ENCODE measurements at places on chromosomes 13 and 19.
A peak's percentile ranks its signal among the peaks of the same experiment; 100 is the strongest.

- DNase-seq, result peak; percentile 50
Measured at GRCh38 chr13:94708031-94708859, 4.1 kb downstream of the SOX21 start.

- no peak for DNase-seq
Measured at GRCh38 chr19:13037161-13037560, 41.9 kb downstream of the NFIX start.

GRCh38 chr13:93847162-93847561 lies 620.6 kb downstream of the GPC6 start:
- no peak for DNase-seq

DNA sequence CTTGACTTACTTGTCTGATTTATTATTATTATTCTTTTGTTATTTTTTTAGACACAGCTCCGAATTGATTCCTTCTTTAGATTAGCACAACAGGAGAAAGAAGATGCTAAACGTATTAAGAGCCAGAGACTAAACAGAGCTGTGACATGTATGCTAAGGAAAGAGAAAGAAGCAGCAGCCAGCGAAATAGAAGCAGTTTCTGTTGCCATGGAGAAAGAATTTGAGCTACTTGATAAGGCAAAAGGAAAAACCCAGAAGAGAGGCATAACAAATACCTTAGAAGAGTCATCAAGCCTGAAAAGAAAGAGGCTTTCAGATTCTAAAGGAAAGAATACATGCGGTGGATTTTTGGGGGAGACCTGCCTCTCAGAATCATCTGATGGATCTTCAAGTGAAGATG lies 29.4 kb downstream of the ERCC5 start:
- no peak for DNase-seq

GRCh38 chr19:38234615-38235014 lies 10.6 kb upstream of the DPF1 start:
- no peak for DNase-seq

DNA sequence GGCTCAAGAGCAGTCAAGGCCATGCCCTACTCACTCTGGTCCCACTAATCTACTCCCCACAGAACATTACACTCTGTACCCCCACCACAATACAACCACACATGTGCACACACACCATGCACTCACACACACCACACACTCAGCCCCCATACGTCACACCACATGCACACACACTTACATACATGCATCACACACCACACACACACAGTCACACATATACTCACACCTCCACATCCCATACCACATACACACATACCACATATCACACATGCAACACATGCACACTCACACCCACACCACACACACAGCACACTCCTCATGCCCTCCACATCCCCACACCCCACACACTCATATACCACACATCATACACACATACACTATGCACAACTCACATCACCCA lies 67.6 kb downstream of the RASL11A start:
- DNase-seq, result no peak

- DNase-seq, result peak; percentile 17
Measured at GRCh38 chr19:52237197-52237596, 32.2 kb upstream of the ZNF766 start.

DNA sequence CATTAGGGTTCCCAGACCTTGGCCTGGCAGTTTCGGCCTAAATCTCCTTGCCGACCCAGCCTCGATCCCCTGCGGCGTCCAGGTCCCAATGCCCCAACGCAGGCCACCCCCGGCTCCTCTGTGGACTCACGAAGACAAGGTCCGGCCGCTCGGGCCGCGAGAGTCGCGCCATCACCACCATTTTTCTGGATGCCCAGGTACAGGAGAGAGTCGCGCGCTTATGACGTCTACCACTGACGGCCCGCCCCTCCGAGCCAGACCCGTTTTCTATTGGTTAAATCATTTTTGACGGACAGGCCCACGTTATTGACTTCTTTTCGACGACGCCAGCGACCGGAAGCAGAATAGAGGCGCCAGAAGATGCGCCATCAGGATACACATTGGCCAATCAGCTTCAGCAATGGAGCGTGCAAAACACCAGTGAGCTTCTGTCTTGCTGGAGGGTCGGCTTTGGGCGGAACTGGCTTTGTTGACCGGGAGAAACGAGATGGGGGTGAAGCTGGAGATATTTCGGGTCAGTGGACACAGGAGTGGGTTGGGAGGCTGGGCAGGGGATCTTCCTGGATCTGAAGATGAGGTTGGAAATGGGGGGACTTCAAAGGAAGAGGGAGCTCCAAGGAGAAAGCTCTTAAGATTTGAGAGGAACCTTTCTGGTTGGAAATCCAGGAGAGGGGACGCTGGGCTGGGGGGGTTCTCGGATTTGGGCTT lies at the start of the genes PET100 and XAB2:
TSS of gene PET100 (plus strand) at position 447 of the 708 bp plus-strand sequence. CDS start at position 488, 41 bp downstream.
TSS of gene XAB2 (minus strand) at position 199 of the 708 bp plus-strand sequence. CDS start at position 181, 18 bp downstream.
- peak; percentile 95 for DNase-seq

GRCh38 chr19:41641879-41642485 lies 15.1 kb upstream of the CEACAM4 start:
- peak; percentile 73 for DNase-seq

DNA sequence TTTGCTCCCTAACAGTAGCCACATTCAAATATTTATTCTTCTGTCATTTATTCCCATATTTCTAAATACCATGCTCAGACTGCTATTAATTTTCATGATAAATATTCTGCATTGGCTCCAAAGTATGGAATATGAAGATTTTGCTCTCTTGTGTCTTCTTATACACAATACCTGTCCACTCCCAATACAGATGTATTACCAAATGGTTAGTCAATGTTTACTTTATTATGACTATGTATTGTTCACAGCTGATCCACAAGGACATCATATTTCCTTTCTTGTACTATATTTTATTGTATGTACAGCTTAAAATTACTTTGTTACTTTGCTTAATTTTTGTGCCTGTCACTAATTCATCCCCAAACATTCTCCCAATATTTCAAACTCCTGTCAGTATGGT lies 322.3 kb downstream of the OXGR1 start:
- DNase-seq, result no peak

- DNase-seq, result no peak
Measured at GRCh38 chr19:37361994-37362393, 8.9 kb upstream of the ZNF527 start.

GRCh38 chr13:22092791-22093560 lies 422.1 kb downstream of the FGF9 start:
- peak; percentile 64 for DNase-seq

- DNase-seq, result no peak
Measured at GRCh38 chr13:76620036-76620435, 266.2 kb downstream of the KCTD12 start.

- DNase-seq, result peak; percentile 36
Measured at GRCh38 chr19:45251452-45252354, 632 bp downstream of the MARK4 start.

- no peak for DNase-seq
Measured at GRCh38 chr13:90156390-90156789, 1191.1 kb upstream of the MIR17HG start.

GRCh38 chr13:42752731-42753130 lies 28.7 kb upstream of the FAM216B start:
- DNase-seq, result no peak

DNA sequence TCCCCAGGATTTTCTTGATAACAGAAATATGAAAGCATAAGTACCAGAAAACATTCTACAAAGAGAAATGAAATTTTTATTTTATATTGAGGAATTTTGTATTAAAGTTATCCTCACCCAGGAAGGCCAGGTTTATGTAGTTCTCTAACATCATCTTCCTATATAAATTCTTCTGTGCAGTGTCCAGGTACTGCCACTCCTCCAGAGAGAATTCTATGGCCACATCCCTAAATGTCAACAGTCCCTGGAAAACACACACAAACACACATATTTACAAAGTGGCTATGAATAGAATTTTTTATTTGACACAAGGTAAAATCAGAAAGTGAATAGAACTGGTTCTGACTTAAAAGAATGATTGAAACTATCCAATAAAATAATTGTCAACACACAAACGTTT lies 110.5 kb upstream of the ZNF91 start:
- DNase-seq, result no peak

DNA sequence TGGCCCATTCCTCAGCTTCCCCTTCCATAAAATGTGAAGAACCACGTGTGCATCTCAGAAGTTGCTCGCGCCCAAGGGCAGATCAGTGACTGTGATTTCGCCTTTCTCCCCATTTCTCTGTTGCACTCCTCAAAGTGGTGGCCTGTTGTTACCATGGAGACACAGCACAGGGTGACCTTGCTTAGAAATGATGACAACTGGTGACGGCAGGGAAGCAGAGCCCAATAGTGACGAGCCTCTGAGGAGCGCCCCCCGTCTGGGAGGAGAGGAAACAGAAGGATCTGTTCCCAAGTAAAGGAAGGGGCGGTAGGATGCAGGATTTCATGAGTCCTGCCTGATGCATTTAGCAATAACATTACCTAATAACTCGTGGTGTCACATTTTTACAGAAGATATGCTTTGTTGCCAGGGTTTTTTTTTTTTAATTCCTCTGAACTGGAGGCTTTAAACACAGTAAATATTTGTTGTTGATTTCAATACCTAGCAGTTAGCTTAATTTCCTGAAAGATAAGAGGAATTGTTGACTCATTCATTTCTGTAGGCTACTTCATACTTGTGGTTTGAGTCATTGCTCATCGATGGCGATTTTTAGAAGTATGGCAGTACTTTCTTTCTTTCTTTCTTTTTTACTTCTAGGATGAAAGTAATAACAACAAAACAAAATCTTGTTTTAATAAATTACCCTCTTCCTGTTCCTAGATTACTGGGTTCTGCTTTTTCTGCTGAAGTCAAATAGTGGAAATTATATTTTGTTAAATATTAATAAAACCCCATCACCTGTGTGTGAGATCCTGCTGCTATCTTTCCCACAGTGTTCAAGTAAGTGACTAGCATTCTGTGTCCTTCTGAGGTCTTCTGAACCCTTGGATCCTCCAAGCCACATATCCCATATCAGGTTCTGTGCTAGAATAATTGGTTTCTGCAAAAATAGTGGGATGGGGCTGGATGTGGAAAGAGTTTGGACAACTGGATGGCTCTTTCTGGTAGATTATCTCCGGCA lies 36.0 kb downstream of the MBNL2 start:
- DNase-seq, result no peak

GRCh38 chr19:6697291-6697690 lies 23.2 kb downstream of the C3 start:
- no peak for DNase-seq

GRCh38 chr19:677201-677600 lies 1.0 kb downstream of the FSTL3 start:
- DNase-seq, result no peak

GRCh38 chr13:74077792-74078191 lies 56.4 kb downstream of the KLF12 start:
- no peak for DNase-seq

- DNase-seq, result no peak
Measured at GRCh38 chr19:8519388-8519787, 5.4 kb upstream of the ZNF414 start.

DNA sequence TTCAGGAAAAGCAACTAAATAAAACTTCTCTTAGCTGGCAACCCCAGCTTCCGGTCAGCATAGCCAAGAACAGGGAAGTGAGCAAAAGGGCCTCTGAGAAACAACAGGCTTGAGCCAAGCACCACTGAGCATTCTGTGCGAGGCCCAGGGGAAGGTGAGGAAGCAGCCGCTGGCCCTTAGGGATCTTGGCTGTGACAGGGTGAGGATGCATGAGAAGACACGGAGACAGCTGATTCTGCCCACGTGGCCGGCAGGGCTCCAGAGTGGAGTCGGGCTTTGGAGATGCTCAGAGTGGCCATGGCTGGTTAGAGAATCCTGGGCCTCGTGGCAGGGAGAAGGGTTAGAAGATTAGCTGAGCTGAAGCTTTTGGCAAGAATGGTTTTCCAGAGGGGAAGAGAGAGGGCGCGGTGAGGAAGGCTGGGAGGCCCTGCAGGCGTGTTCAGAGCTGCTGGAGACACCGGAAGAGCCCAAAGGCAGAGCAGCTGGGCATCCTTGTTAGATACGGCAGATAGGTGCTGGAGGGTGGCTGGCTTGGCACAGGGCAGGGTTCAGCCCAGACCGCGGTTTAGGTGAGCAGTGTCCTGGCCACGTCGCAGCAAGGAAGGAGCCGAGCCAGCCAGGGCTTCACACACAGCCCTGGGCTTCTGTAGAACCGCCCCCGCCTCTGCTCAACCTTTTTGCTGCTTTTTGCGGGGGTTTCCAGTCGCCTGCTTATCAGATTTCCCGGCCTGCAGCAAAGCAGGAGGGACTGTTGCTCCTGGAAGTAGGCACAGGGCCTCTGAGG lies 17.3 kb downstream of the UPF1 start:
- DNase-seq, result no peak

DNA sequence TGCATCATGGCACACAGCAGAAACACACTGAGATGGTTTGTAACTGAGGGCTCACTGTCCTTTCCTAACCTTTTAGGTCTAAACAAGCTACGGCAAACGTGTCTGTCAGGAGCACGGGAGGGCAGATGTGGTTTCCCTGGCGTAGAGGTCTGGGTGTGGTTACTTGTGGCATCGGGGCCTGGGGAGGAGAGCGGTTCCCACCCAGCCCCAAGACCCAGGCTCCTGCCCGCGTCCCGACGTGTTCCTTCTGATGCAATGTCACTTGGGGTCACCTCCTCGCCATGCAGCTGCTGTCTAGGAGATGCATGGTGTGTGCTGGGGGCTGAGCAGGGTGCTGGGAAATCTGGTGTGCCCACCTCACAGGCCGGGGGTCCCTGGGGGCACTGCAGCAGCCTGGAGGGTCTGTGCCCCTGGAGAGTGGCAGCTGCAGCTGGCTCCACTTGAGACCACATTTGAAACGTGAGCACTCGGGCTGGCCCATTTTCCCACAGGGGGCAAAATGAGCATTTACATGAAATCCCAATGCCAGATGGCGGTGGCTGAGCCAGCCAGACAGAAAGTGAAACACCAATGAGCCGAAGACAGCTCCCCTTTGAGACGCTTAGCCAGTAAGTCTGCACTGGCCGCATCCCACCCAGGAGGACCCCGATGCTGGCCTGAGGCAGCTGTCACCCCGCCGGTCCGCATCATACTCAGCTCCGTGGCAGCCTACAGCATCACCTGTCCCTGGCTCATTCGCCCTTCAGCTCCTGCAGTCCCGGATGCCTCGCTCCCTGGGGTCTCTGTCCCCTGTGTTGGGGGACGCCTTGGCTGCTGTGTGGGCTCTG lies 22.3 kb upstream of the MYDGF start:
- no peak for DNase-seq

DNA sequence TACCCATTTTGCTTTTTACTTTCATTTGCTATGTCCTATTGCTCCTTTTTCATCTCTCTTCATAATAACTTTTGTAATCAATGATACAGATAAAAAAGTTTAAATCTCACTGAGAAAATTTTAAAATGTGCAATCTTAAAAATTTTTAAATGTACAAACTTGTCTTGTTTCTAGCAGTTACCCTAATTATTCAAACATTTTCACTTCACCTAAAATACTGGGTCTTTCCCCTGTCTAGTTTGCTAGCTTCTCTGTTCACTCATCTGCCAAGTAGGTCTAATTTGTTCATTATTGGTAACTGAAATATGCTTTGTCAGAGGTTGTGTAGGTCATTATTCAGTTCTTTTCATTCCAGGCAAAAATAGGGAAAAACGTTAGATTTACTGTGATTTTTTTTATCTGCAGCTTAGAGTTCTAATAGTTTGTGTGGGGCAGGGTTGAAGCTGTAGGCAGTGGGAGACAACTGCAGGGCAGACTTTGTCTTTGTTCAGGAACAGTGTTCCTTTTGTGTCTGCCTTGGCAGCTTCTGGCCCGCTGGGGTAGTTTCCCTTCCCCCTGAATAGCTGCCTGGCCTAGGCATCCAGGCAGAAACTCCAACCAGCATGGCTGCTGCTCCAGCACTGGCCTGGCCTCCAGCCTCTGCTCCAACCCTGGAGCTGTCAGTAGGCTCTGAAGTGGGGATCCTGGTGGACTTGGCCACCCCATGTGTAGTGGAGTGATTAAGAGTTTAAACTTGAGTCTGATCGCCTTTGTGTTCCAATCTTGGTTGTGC lies 48.5 kb downstream of the WDFY2 start:
- no peak for DNase-seq
